Breast epithelium (tissue), 4 donors: ENCODE measurements at places on chromosomes 2 and 18. TPM values are rescaled to one million over a fixed set of nuclear protein-coding genes. Genes with fewer than 3 reads are reported as not detected.
A peak's percentile ranks its signal among the peaks of the same experiment; 100 is the strongest.

GRCh38 chr2:241802421-241803318 lies 6.3 kb upstream of the NEU4 start:
- no peak for DNase-seq

The ERFE gene
- 0.98 TPM for total RNA-seq

DNA sequence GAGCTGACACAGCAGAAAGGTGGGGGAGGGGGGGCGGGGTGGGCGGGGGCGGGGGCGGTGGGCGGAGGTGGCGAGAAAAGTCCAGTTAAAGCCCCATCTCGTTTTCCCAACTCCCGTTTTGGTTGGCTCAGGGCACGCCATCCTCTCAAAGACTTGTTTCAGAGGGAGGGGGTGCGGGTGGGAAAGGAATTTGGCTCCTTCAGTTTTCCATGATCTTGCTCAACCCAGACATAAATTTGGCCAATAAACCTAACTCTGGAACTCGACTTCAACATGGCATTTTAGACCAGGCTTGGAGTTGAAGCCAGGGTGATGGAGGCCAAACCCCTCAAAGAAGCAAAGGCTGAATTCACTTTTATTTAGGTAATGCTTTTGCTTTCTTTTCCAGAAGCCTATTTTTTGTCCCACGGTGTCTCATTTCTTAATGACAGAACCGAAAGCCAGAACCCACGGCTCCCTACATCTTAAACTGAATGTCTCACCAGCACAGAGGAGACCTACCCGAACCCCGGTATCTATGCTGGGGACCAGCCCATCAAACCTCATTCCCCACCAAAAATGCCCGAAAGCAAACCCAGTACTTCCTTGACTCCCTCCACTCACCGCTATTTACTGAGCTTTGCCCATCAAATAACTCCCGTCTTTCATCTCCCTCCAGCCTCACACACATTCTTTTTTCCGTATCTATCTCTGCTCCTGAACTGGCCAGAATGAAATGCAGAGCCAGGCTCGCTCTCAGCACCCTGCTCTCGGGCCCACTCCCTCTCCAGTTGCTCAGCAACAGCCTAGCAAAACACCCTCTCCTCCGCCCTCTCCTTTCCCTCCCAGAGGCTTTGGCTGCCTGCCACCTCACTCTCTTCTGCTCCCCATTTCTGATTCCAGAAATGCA lies 4.3 kb downstream of the IGFBP5 start:
- DNase-seq = peak; percentile 74

DNA sequence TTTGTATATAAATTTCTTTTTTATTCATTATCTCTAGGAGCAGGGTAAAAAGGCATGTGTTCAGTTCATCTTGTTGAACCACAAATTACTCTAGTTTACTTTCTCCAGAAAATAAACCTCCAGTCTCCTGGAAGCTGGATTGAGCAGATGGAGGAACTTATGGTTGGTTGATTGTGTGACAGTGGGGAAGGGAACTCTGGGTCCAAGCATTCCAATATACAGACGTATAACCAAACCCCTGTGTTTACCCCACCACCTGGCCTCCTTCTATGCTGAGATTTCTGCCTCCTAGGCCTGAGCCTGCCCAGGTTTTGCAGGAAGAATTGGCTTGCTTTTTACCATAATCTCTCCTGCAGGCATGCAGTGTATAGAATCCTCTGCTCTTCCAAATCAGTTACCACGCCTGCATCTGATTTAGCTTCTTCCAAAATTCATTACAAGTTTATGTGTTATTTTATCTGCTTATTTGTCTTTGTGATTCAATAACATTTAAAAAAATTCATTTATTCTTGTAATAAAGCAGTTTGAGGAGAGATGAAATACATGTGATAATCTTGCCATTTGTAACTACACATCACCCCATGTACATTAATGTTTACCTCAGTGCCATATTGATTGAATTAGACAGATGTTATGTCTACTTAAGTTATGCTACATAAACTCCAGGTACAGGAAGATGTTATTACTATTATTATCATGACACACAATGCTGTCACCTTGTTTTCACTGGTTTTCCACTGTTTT lies 2.5 kb upstream of the RAB27B start:
- no peak for DNase-seq

GRCh38 chr2:201916565-201916964 lies 110.2 kb downstream of the CDK15 start:
- DNase-seq = no peak

The RAPGEF4 gene
- total RNA-seq = 7.7 TPM

The IL36B gene
- not detected for total RNA-seq

DNA sequence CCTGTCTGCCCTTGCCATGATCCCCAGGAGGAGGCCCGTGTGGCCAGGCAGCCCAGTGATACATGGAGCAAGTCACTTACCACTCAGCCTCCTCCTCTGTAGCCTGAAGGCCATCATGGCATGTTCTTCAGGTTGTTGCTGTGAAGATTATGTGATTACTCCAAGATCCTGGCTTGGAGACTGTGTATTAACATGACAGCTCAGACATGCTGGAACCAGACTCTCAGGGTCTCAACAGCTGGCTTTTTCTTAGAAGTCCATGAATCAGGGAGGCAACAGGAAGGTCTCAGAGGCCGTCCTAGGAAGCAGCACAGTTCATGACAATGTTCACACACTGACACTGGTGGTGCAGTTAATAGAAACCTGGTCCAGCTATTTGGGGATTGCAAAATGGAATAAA lies 158.6 kb upstream of the TWIST2 start:
- no peak for DNase-seq

DNA sequence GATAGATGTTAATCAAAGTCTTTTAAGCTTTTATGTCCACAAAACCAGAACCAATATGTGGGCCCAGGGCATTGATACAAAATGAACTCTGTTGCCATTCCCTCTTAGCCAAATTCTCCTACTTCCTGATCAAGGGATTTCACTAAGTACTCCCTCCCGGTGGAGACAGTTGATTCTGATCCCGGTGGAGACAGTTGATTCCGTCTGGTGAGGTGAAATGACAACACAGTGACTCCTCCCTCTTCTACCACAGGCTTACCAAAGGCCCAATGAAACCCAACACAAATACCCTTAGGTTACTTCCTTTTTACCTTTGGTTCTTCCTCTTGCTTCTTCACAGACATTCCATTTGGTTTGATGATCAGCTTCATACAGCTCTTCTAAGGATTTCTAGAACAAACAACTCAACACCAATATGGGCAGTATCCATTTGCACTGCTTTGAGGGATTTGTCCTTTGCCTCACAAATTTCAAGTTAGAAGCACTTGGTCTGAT lies 153.8 kb downstream of the IKZF2 start:
- no peak for DNase-seq

- DNase-seq = peak; percentile 62
Observed at GRCh38 chr2:219178377-219179175, 501 bp downstream of the RETREG2 start.

DNA sequence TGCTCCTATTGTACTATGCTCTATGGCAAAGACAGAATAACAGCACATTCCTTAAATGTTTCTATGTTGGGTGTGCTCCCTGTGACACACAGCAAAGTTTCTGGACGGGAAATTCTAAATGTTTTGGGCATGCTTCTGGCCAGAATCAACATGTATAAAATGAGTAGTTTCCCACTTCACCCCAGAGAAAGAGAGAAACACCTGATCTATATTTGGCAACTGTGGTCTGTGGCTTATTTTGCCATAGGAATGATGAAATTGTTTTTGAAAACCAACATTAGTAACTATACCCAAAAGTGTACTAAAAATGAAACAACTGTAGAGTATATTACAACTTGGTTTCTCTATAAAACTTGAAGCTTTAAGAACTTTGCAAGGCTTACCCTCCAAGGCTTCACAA lies 89.1 kb downstream of the RAD51AP2 start:
- DNase-seq = no peak

- no peak for DNase-seq
Observed at GRCh38 chr18:62682371-62682770, 33.0 kb upstream of the PHLPP1 start.

GRCh38 chr2:205539603-205540002 lies 142.7 kb upstream of the NRP2 start:
- DNase-seq = no peak

DNA sequence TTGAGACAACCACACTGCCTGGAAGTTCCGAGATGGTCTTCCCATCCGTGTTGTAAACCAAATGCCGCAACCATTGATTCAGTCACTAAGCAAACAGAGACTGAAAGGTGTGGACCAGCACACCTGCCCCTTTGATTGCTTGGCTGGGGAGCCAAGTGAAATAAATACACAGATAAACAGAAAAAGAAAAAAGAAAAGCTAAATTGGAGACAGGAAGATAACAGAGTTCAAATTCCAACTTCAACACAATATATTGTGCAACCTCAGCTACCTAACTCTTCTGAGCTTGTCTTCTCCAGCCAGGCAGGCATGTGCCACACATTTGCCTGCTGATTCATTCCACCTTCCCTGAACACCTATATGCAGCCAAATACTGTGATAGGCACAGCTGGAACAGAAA lies 110.9 kb downstream of the PID1 start:
- no peak for DNase-seq

- no peak for DNase-seq
Observed at GRCh38 chr2:18047896-18048657, 169.6 kb downstream of the KCNS3 start.

GRCh38 chr2:43605079-43605655 lies 9.3 kb upstream of the THADA start:
- no peak for DNase-seq

The VWC2L gene
- 0.15 TPM for total RNA-seq

DNA sequence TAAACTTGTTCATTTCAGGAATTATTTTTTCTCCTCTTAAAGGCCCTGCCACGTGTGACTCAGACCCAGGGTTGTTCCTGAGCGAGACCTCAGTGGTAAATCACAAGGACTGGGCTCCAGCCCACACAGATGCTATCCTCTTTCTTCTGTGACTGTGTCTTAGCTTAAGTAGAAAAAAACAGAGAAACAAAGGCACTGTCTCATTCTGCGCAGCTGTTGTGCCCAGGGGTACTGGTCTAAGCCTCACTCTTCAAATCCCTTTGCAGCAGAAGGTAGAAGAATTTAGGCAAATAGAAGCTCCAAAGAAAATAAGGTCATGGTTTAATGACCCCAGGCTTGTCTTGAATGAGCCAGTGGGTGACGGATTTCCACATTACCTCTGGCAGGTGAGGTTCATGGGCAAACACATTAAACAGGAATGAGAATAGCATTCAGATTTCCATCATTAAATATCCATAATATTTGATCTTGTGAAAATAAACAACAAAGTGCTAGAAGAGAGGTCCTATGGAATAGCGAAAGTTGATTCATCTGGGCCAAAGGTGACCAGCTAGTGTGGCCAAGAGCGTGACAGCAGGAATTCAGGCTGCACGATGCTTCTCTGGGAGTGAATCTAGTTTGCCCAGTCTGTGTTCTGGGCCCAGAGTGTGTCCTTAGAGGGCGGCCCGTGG lies 63.3 kb downstream of the LIPG start:
- DNase-seq = no peak

The KLF11 gene
- 22.0 TPM for total RNA-seq

DNA sequence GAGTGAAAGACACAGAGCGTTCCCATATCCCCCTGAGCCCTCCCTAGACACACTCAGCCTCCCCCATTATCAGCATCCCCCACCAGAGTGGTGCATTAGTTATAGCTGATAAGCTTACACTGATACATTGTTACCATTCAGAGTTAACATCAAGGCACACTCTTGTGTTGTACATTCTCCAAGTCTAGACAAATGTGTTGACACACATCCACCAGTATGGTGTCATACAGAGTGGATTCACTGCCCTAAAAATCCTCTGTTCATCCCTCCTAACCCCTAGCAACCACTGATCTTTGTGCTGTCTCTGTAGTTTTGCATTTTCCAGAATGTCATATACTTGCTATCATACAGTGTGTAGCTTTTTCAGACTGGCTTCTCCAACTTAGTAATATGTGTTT lies 78.0 kb upstream of the RPL31 start:
- no peak for DNase-seq

The ONECUT2 gene
- under 0.01 TPM for total RNA-seq

DNA sequence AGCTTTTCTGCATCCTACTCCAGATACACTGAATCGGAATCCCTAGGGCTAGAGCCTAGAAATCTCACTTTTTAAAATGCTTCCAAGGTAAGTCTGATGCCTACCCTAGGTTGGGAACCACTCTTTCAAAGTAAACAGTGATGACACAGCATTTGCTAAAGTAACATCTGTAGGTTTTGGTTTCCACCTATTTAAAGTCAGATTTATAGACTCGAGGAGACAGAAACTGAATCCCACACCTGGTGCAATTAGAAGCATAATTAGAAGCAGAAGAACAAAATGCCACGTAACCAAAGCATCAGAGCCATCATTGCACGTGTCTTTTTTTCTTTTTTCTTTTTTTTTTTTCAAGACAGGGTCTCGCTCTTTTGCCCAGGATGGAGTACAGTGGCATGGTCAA lies 40.9 kb downstream of the PDK1 start:
- no peak for DNase-seq

DNA sequence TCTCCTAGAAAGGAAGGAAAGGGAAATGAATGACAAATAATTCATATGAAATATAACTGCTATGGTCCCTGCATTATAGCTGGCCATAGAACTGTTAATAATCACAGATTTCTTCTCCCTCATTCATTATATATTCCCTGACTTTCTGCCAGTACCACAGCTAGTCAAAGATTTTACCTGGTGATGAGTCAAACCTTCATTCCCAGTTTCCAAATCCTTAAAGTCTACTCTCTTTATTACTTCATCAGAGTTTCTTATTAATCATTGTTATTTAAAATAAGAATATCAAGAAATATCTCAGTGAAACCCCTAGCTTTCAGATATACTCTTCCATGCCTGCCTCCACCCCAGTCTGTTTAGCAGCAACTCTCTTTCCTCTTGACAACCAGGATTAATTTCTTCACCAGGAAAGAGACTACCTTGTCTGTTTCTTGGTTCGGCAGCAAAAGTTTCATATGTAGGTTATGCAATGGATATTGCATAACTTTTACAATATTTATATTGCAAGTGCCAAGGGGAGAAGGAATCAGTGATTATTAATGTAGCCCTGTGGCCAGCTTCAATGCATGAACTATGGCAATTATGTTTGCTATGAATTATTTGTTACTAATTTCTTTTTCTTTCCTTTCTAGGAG lies 533.8 kb downstream of the FBXO15 start:
- no peak for DNase-seq

The AFG3L2 gene
- total RNA-seq = 37.0 TPM

The SCYGR4 gene
- total RNA-seq = not detected

GRCh38 chr2:1502891-1503304 lies 89.6 kb downstream of the TPO start:
- no peak for DNase-seq

DNA sequence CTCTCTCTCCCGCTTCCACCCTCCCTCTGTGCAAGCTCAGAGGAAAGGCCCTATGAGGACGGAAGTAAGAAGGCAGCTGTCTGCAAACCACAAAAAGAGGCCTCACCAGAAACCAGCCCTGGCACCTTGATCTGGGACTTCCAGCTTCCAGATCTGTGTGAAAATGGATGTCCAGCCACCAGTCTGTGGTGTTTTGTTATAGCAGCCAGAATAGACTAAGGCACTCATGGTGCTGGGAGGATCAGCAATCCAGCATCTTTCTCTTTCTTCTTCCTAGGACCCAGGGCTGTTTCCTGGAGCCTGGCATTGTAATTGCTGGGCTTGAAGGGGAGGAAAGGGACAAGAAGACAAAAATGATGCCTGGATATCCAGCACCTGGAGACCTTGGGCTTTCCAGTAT lies 122.5 kb downstream of the SOCS6 start:
- no peak for DNase-seq

The ABCG5 gene
- not detected for total RNA-seq
